Astrocyte of the cerebellum (primary cell): ENCODE measurements at places on chromosomes 5 and 9.
A peak's percentile ranks its signal among the peaks of the same experiment; 100 is the strongest.

DNA sequence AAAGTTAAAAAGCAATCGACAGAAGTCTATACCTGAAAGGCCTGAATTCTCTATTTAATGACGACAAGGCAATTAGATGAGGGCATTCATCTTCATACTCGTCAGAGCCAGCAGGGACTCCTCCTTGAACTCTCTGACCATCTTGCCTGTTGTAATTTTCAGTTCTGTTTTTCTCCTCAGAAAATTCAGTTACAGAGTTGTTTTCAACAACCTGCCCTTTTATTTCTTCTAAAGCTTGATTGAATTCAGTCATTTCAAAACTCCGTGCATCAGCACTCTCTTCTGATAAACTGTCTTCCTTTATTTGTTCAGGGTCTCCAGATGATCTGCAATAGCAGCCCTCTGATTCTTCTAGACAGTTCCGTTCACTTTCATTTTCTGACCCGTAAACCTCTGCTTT, 15.6 kb downstream of the RIOK2 start:
- no peak for DNase-seq

DNA sequence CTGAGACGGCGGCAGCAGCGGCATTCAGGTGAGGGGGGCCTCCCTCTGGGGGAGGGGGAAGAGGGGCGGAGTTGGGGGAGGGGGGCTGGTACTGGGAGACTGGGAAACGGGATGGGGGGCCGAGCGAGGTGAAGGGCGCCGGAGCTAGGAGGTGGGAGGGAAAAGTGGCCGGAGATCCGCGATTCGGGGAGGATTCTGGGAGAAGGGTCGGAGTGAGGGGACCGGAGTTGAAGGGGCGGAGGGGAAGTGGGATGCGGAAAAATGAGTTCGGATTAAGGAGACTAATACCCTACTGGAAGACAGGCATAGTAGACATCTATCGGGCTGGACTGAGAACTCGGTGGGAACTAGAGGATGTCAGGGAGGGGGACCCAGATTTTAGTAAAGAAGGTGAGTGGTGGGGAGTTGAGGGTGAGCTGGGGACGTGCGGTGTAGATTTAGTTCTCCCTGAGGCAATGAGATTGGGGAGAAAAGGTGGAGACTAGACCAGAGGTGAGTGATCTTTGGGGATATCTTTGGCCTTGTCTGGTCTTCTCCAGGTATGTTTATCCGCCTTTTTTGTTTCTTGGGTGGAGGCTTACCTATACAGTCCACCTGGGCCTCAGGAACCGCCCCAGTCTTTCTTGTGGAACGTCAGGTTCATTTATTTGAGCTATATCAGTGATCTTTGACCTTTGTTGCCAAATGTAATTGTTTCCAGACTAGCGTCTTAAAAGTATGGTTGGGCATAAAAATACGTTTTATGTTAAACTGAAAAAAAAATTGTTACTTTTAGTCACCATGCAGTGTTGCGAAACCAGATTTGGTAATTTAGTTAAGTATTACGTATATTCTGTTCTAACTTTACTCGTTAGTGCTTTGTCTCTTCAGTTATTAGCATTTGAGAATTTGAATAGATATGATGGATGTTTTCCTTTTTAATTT, 632 bp downstream of the UBAP1 start:
- peak; percentile 4 for DNase-seq

DNA sequence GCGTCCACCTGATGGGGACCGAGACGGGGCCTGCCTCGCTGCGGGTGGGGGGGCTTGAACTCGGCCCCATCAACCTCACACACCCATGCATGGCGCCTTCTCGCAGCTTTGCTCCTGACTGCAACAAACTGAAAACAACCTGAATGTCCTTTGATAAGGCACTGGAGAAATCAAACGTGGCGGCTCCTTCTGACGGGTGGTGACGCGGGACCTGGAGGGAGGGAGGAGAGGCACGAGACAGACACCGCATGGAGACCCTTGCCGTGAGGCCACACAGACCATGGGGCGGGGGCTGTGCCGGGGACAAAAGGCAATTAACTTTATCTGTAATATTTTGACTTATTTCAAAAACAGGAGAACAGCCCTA, 48.6 kb downstream of the NACC2 start:
- DNase-seq = no peak

GRCh38 chr9:122229485-122229837, 704 bp upstream of the LHX6 start:
- no peak for DNase-seq

- no peak for DNase-seq
Measured at GRCh38 chr9:129989362-129989708, 53.7 kb downstream of the FNBP1 start.

DNA sequence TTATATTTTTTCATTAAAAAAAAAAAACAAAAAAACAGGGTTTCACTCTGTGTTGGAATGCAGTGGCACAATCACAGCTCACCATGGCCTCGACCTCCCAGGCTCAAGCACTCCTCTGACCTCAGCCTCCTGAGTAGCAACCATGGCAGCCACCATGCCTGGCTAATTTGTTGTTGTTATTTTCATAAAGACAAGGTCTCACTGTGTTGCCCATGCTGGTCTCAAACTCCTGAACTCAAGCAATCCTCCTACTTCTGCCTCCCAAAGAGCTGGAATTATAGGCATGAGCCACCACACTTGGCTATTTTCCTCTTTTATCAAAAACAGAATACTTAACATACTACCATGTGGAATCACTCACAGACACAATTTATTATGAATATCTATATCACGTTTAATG, 46.7 kb downstream of the UBAP2 start:
- DNase-seq = no peak

DNA sequence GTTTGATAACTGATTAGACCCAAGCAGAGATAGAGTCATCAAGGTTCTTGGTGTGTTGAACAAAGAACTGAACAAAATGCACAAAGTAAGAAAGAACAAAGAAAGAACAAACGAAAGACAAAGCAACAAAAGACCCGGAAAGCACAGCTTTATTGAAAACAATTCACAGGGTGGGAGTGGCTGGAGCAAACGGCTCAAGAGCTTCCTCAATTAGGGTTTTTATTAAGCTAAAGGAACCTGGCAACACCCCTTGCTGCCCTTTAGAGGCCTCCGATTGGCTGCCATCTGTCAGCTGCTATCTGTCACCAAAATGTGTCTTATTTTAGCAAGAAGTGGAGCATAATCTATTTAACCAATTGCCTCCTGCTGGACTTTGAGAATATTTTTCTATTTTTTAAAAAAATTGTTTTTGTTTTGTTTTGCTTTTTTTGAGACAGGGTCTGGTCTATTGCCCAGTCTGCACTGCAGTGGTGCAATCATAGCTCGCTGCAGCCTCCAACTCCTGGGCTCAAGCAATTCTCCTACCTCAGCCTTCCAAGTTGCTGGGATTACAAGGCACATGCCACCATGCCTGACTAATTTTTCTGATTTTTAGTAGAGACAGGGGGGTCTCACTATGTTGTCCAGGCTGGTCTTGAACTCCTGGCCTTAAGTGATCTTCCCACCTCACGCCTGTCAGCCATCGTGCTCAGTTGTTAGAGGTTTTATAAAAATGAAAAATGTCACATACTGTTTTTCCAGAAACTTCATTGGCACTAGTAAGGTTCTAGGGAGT, 7.7 kb upstream of the ABO start:
- no peak for DNase-seq

DNA sequence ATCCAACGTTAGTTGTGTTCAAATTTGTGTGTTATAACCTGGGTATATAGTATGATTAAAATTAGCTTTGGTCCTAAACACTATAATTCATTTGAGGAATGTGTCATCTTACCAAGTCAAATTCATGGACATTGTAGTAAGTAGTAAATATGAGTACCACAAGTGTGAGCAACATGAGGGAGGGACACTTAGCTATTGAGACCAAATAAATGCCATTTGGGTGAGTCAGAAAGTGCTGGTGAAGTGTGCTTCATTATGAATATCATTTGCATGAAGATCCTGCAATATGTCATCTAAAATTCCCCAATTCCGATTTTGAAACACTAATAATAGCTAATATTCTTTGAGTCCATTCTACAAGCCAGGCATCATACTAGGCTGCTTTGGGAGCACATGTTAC, 336.7 kb upstream of the KIF2A start:
- no peak for DNase-seq

DNA sequence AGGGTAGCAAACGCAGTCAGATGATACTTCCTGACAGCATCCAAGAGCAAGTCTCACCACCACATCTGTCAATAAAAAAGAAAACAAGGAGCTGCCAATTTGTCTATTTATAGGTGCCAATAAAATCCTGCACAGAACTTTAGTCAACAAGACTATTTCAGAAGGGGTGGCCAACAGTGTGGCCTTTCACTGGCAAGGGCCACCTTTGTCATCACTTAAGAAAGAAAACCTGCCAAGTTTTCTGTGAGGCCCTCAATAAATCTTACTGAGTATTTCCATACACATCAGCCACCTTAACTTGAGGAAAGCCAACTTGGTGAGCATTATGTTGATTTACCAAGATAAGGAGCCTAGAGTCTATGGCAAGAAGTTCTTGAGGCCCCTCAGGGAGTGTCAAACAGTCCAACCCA, 312.3 kb downstream of the ENC1 start:
- no peak for DNase-seq

DNA sequence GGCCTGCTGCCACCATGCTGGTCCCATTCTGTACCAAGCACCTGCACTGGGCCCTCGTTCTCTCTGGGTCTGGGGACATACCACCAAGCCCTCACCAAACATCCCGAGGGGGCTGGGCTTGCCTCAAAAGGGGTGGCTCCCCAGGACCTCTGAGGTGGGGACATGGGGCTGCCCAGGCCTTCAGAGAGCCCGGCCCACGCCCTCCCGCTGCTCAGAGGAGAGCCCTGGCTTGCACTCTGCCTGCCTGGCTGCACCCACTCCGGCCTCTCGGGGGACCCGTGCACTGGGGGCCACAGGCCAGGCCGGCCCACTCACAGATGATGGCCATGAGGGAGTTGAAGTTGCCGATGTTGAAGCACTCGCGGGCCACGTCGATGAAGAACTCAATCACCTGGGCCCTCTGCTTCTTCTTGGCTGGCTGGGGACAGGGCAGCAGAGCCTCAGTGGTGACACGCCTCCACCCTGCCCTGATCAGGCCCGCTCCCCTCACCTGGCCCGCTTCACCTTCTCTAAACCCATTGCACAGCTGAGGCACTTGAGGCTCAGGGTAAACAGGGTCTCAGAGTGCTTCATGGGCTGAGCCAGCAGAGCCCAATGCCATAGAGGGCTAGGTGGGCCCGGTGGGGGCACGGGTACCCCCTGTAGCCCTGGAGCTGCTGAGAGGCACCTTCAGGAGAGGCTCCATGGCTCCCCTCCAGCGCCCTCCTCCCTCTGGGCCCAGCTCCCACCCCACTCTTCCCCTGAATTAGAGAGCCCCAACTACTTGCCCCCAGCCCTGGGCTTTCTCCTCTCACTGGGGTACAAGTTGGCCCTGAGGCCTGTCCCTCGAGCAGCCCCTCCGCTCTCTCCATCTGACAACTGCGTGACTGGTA, 47.7 kb upstream of the RNF130 start:
- no peak for DNase-seq

- peak; percentile 68 for DNase-seq
Measured at GRCh38 chr5:135560858-135561257, 17.9 kb downstream of the CXCL14 start.

GRCh38 chr5:160054831-160055230, 45.9 kb downstream of the TTC1 start:
- DNase-seq = no peak

GRCh38 chr5:151030379-151030778, 10.0 kb downstream of the GPX3 start:
- DNase-seq = no peak

GRCh38 chr5:96079075-96079474, 117.4 kb upstream of the ELL2 start:
- DNase-seq = peak; percentile 78

DNA sequence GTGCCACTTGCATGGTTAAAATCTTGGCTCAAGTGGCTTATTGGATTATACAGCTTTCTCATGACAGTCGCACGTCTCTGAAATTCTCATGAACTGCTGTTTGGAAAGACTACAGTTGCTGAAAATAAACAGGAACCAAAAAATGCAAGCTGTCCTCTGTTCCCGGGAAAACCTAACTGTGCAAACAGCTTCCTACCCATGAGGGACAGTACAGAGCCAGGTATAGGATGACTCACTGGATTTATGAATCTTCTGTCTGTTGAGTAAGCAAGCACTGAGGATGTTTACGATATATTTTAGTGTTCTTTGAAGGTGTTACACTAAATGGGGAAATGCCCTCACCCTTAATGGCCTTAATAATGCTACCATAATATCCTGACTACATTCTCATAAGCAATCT, 380.3 kb upstream of the TNC start:
- no peak for DNase-seq

DNA sequence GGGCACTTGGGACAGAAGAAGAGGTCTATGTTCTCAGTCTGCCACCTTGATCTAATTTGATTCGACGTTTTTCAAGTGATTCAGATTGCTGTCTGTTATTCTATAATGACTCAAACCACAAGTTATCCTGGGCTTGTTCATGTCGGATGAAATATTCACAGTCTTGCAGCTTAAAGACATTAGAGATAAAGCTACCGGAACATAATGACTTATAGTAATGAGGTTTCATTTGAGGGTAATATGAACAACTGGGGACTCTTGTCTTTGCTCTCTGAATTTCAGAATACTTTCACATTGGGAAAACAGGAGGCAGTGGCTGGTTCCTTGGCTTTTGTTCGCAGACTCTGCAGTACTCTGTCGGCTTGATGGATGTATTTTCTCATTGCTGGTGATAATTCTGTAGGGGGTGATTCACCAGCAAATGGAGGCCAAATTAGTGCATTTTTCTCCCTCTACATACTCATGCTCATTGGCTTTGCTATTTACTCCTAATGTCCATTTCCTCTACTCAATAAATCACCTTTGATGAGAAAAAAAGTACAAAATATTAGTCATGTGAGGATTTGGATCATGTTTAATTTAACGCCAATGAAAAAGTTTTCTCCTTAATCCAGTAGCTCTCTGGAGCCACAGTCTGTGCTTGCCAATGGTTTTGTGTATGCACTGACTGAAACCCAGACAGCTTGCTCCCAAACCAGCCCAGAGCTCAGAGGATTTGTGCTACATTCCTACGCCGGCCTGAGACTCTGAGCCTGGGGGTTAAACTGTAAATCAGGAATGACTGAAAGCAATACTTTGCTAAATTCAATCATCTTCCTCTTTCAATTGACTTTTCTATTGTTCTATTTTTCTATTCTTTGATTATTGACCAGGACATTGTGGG, 154.7 kb upstream of the ANKH start:
- peak; percentile 59 for DNase-seq
